ENCODE measurements at places on chromosomes 12 and 14.
A peak's percentile ranks its signal among the peaks of the same experiment; 100 is the strongest.

- DNase-seq: no peak
Measured at GRCh38 chr12:109510196-109510595, 32.8 kb downstream of the UBE3B start.

DNA sequence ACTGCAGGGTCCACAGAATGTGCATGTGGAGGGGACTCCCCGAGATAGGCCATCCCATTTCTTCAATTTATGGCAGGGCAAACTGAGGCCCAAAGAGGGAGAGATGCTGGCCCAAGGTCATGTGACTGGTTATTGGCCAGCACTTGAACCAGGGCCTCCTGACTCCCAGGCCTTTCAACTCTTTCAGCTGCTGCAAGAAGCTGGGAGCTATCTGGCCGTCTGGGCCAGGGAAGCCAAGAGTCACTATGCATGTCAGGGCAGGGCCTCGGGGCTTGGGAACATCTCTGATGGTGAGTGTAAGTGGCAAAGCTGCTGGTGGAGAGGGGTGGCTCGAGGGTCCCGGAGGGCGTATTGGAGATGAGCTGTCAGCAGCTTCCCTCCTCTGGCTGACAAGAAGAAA lies 9.5 kb upstream of the LTBP2 start:
- DNase-seq: no peak

DNA sequence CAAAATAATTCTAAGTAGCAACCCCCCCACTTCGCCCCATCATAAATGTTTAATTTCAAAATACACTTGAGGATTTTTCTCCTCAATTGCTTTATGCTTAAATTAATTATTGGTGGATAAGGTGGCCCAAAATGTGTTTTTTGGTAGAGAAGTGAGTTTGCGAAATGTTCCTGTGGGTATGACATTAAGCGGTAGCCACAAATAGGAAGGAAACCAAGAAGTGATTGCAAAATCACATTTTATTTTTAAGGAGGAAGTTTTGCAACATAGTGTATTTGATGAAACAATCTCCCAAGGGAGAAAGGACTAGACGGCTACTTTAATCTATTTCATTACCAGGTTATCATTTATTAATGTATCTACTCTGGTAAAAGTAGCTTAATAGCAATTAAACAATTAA lies 25.5 kb downstream of the SLC25A3 start:
- DNase-seq: peak; percentile 50

DNA sequence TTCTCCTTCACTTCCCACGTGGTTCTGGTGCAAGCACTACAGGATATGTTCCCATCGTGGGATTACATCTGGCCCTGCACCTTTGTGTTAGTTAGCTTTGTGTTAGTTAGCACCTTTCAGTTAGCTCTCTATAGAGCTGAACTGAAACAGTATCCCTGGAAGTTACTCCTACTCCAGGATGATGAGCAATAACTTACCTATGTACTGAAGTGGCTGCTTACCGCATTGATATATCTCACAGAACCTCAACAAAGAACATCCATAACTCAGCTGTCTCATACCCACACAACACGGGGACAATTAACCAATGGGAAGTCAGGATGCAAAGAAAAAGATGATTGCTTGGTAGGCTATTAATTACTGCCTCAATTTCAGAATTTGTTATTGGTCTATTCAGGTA lies 146.6 kb downstream of the ASCL4 start:
- DNase-seq: no peak

- DNase-seq: peak; percentile 93
Measured at GRCh38 chr12:88493636-88494035, 86.6 kb downstream of the KITLG start.
